ENCODE measurements at places on chromosomes 16 and 17. TPM values are rescaled to one million over a fixed set of nuclear protein-coding genes. Genes with fewer than 3 reads are reported as not detected.

DNA sequence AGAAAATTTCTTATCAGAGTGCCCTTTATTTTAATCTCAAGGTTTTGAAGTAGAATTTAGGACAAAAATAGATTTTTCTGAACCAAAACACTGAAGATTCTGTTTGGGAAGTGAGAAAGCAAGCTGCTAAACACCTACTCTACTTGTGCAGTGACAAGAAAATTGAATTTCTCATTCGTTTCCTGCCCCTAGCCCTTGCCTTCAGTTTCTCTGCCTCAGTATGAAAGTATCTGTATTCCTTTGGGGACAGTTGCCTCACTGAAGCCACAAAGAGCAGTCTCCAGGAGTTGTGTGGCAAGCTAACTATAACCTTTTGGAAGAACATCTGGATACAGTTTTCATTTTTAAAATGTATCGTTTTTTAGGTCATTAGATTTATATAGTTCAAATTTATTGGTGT is 19.7 kb downstream of the MOSMO start:
- no peak for DNase-seq

DNA sequence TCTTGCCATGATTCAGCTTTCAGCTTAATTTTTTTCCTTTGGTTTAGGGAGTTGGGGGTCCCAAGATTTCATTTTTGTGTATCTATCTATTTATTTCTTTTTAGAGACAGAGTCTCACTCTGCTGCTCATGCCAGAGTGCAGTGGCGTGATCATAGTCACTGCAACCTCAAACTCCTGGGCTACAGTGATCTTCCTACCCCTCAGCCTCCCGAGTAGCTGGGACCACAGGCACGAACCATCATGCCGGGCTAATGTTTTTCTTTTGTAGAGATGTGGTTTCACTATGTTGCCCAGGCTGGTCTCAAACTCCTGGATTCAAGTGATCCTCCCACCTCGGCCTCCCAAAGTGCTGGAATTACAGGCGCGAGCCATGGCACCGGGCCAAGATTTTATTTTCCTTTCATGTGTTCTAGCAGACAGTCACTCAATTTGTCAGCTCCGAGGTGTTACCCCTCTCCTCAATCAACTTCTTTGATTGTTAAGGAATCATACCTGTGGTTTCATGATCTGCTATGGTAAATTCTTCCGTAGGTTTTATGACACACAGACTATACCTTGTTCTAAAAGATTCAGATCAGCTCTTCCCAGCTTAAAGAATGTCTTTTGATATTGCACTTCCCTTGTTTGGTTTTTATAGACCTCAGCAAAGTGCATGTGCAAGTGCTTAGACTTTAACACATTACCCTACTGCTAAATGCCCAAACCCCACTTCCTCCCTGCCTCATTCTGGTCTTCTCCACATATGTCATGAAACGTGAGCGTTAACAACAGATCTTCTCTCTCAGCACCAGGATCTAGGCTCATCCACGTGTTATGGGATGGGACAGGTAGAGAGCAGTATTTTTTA is 13.0 kb downstream of the UNC45B start:
- DNase-seq: no peak

- peak; percentile 17 for DNase-seq
Measured at GRCh38 chr17:80960797-80961452, 30.7 kb upstream of the CHMP6 start.

- DNase-seq: no peak
Measured at GRCh38 chr16:84095466-84095865, 21.3 kb downstream of the MBTPS1 start.

GRCh38 chr17:51487947-51488346 is 227.6 kb downstream of the UTP18 start:
- DNase-seq: no peak

DNA sequence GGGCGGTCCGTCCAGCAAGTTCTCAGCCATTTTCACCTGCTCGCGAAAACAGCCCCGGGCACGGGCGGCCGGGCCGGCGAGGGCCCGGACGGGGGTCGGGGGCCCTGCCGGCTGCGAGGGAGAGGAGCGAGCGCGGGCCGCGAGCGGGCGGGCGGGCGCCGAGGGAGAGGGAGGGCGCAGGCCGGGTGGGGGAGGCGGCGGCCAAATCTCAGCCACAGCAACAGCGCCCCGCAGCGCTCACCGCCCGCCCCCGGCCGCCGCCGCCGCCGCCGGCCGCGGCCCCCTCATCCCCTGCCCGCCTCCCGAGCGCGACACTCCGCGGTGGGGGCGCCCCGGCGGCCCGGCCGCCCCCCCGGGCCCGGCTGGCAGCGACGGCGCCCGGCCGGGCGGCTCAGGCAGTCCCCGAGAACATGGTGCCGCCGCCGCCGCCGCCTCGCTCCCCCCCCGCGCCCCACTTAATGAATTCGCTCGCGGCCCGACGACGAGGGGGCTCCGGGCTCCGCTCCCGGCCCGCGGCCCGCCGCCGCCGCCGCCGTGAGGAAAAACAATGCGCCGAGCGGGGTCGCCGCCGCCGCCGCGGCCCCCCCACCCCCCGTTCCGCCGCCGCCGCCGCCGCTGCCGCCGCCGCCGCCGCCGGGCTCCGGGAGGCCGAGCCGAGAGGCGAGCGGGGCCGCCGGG is 487 bp downstream of the CREBBP start:
- DNase-seq: peak; percentile 83

- no peak for DNase-seq
Measured at GRCh38 chr17:80649672-80650330, 105.2 kb downstream of the RPTOR start.

DNA sequence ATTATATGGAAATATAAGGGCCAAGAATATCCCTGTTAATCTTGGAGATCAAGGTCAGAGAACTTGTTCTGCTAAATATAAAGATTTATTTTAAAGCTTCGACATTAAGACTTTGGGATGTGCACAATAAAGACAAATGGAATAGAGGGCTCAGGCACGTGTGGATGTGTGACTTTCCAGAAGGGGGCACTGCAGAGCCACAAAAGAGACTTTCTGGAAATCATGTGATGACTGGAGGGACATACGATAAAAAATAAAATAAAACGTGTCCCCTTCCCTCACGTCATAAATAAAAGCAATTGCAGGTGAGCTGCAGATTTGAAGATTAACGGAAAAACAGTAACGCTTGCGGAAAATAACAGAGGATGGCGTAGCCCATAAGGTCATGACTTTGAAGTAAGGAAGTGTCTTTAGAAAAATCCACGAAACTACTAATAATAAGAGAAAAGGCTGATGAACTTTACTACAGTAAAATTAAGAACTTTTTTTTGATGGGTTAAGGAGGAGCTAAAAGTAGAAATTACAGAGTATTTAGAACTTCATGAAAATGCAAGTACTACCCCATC is 9.4 kb upstream of the ENGASE start:
- peak; percentile 86 for DNase-seq

DNA sequence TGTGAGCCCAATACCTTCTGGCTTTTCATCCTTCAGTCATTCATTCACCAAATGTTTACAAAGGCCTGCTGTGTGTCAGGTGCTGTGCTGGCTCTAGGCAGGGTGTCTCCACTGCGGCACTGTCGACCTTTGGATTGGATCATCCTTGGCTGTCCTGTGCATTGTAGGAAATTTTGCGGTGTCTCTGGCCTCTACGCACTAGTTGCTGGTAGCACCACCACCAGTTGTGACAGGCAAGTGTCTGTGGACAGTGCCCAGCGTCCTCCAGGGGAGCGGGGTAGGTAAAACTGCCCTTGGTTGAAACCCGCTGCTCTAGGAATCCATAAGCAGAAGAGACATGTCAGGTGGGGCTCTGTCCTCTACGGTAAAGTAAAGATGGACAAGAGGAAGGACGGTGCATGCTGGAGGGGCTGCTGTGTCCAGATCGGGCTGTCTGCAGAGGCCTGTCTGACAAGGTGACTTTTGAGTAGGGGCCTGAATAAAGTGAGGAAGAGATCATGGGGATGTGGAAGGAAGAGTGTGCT is 123.7 kb downstream of the SNX29 start:
- DNase-seq: no peak

GRCh38 chr16:86073103-86073625 is 174.2 kb downstream of the IRF8 start:
- DNase-seq: no peak

GRCh38 chr17:64032081-64032480 is 11.6 kb upstream of the ICAM2 start:
- no peak for DNase-seq

DNA sequence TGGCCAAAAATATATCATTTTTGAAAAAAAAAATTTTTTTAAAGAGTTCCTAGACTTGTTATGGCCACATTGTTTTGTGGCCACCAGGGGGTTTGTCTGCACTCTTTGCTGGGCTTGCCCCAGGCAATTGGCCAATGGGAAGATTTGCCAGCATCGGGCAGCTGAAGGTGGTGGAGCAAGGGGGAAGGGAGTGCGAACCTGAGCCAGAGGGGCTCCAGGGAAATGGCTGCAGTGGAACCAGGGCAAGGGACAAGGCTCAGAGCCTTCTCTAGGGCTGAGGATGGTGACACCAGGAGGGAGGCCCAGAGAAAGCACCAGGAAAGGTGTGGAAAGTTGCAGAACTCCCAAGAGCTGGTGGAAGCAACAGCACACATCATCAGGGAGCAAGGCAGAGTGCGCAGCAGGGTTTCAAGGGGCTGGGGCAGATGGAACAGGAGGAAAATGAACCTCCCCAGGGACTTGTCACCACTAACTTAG is 15.5 kb upstream of the CMIP start:
- DNase-seq: peak; percentile 70

DNA sequence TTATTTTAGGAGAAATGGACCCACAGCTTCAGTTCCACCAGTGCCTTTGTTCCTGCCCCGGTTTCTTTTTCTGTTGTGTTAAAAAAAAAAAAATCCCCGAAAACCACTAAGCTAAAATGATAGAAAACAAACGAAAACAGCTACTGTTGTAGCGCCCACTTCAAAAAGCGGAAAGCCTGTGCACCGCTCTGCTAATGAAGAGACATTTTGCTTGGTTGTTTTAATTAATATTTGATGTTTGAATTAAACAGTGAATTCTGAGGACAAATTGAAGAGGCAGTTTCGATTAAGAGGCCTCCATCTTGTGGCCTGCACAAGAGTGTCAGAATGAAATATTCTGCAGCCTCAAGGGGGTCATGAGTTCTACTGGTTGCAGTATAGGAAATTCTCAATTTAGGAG is 186.7 kb downstream of the RPTOR start:
- DNase-seq: no peak

DNA sequence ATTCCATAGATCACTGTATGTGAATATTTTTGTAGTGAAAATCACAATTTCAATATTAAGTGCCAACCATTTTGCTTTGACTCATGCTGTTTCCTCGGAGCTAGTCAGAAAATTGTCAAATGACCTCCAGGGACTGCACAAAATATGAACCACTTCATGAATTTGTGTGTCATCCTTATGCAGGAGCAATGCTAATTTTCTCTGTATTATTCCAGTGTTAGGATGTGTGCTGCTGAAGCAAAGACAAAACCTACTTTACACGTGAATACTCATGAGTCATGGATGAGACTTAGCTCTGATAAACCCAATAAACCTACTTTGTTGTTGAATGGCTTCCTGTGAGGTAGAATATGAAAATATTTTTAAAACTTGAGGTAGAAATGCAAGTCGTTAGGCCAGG is 65.2 kb downstream of the SHCBP1 start:
- DNase-seq: no peak

DNA sequence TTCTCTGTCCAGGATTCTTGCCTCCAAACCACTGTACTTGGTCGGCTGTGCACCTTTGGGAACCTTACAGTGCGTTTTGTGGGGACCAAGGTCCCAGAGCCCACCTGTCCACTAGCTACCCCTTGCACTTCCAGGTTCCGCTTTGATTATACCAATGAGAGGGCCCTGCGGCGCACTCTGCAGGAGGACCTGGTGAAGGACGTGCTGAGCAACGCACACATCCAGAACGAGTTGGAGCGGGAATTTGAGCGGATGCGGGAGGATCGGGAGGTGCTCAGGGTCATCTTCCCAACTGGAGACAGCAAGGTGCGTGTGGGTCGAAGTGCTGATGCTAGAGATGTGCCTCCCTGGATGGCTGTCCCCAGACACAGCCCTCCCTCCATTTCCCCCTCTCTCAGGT is 18.8 kb downstream of the POLR2A start:
- no peak for DNase-seq

Gene KRT222
- total RNA-seq: 0.43 TPM

Gene MYH2
- total RNA-seq: 1.0 TPM

Gene SMIM22
- total RNA-seq: 208 TPM

Gene TCAP
- total RNA-seq: 0.96 TPM

Gene BAIAP3
- 5.7 TPM for total RNA-seq

Gene CTRB2
- total RNA-seq: not detected

Gene NTHL1
- total RNA-seq: 23.5 TPM
